GM19239 (cell line): ENCODE measurements at places on chromosomes 6 and 20.

GRCh38 chr20:50625986-50626677 lies 65.2 kb downstream of the RIPOR3 start:
- DNase-seq, result no peak

GRCh38 chr6:62516291-62517141 lies 230.5 kb upstream of the KHDRBS2 start:
- DNase-seq, result no peak

GRCh38 chr6:31765910-31766794 lies 3.7 kb downstream of the SAPCD1 start:
- no peak for DNase-seq

- no peak for DNase-seq
Observed at GRCh38 chr6:72286911-72287311, 335.0 kb upstream of the KCNQ5 start.

DNA sequence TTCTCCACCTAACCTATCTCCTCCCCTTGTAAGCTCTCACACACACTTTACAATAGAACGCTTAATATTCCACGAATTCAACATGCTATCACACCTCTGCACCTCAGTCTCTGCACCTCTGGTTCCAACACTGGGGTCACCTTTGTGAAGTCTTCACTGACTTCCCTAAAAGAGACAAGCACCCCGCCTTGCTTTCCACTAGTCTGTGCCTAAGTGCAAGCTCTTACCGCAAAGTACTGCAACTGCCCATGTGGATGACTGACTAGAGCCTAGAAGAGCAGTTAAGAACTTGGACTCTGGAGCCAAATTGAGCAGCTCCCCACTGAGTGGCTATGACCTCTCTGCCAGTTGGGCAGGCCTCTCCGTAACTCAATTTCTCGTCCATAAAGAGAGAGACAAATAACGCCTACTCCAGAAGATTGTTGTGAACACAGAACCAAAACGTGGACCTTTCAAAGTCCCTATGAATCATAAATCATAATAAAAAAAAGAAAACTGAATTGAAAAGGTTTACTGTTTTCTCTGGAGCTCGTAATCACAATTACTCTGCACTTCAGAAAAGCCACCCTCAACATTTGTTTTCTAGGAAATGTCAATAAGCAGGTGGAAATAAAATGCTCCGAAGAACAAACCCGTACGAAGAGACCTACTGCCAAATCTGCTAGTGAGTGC lies 1.2 kb downstream of the IFNGR1 start:
- no peak for DNase-seq

- no peak for DNase-seq
Observed at GRCh38 chr6:170388113-170388512, 81.6 kb downstream of the FAM120B start.

GRCh38 chr6:4606016-4606415 lies 170.2 kb upstream of the CDYL start:
- no peak for DNase-seq

- DNase-seq, result no peak
Observed at GRCh38 chr6:55964136-55964535, 88.7 kb upstream of the BMP5 start.

- DNase-seq, result peak; percentile 1
Observed at GRCh38 chr6:70706491-70707123, 38.9 kb downstream of the SMAP1 start.

- DNase-seq, result no peak
Observed at GRCh38 chr6:55913228-55914195, 38.1 kb upstream of the BMP5 start.

DNA sequence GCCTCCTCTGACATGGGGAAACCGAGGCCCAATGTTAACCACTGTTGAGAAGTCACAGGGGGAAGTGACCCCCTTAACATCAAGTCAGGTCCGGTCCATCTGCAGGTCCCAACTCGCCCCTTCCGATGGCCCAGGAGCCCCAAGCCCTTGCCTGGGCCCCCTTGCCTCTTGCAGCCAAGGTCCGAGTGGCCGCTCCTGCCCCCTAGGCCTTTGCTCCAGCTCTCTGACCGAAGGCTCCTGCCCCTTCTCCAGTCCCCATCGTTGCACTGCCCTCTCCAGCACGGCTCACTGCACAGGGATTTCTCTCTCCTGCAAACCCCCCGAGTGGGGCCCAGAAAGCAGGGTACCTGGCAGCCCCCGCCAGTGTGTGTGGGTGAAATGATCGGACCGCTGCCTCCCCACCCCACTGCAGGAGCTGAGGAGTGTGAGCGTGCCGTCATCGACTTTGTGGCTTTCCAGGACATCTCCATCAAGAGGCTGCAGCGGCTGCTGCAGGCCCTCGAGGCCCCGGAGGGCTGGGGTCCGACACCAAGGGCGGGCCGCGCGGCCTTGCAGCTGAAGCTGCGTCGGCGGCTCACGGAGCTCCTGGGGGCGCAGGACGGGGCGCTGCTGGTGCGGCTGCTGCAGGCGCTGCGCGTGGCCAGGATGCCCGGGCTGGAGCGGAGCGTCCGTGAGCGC lies 1.6 kb downstream of the TNFRSF6B start:
- DNase-seq, result no peak

- DNase-seq, result no peak
Observed at GRCh38 chr6:18186033-18186432, 30.8 kb downstream of the KDM1B start.

DNA sequence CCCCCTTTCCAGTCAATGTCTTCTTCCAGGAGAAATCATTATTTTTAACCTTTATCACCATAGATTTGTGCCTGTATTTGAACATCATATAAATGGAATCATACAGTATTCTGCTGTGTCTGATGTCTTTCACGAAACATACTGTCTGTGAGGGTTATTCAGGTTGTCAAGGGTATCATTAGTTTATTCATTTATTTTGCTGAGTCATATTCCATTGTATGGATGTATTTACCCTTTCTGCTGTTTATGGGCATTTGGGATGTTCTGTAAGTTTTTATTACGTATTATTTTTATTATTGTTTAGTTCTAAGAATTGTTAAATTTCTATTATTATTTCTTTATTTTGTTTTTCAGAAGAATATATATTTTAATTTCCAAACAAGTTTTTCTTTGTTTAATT lies 22.0 kb downstream of the DNPH1 start:
- DNase-seq, result no peak

DNA sequence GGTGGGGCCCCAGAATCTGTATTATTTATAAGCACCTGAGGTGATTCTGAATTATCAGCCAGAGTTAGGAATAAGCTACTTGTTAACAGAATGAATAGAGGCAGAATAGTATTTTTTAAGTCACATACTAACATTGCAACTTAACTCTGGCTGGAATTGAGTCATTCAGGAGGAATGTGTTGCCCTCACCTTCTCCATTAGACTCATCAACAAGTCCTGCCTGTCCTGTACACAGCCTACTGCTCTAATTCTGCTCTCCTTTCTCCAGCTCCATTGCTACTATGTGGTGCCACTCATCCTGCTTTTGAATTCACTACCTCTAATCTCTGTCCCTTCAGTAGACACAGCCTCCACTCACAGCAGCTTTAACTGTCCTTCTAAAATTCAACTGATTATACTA lies 669.4 kb downstream of the DHX35 start:
- no peak for DNase-seq

DNA sequence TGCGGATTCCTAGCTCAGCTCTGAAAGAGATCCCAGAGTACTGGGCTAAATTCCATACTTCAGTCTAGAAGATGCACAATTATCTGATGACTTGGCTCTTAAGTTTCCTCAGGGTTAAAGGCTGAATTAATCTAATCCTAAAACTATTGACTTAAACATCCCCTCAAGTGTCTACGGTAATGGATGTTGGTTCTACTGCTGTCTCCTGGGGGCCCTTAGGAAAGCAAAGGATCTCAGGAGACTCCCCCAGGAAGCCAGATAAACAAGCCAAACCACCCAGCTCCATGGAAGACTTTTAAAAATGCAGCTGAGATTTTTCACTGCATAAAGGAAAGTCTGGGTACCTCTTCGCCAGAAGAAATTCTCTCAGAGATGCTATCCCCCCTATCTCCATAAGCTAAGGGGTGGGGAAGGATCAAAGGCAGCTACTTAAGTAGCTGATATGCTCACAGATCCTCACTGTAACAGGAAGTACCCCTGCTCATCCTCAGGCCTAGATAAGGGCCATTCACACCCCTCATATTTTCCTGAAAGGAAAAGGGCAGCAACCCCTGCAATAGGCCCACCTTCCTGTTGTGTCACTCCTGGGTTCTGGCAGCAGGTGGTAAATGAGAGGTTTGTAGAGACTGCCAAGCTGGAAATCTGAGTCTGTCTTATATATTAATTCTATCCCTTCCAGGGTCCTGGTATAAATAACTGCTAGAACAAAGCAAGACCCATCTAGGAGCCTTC lies 9.3 kb downstream of the NDRG3 start:
- no peak for DNase-seq

DNA sequence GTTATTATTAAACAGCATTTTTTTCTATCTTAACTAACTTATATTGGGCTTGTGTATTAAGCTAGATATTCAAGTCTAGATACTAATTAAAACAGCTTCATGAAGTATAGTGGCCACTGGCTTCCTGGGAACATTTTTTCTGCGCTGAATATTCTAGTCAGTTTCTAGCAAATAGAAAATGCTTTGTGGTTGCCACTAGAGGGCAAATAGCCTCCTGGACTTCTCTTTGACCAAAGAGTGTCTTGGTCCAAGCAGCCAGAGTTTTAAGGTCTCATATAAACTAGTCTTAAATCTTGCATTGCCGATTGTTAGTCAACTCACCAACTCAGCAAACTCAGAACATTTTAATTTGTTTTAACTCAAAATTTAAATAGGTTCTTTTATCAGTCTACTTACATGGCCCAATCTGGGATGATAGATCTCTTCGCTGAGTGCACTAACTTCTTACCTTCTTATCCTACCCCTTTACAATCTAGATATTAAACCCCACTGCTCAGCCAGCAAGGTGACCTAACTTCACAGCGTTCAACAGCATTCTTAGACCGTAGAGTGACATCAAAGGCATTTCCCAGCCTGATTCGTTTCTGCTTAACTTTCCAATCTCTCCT lies 24.6 kb upstream of the ID4 start:
- no peak for DNase-seq

DNA sequence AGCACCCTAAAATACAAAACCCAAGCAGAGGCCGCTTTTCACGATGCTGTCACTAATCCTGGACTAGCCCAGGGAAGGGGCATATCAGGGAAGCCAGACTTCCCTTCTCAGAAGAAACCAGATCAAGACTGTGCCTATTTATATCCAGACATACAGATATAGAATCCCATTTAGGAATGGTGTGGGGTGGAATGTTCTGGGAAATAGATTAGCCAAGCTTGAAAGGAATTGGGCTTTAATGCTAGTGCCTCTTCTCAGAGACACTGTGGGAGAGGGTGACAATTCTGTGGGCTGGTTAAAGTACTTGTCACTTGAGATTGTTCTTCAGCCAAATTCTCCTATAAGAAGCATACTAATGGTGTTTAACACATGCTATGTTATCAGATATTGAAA lies 45.5 kb downstream of the SNAP25 start:
- no peak for DNase-seq

GRCh38 chr6:132261354-132261753 lies 139.9 kb downstream of the MOXD1 start:
- DNase-seq, result no peak

- DNase-seq, result no peak
Observed at GRCh38 chr6:100614386-100614785, 149.7 kb upstream of the SIM1 start.

DNA sequence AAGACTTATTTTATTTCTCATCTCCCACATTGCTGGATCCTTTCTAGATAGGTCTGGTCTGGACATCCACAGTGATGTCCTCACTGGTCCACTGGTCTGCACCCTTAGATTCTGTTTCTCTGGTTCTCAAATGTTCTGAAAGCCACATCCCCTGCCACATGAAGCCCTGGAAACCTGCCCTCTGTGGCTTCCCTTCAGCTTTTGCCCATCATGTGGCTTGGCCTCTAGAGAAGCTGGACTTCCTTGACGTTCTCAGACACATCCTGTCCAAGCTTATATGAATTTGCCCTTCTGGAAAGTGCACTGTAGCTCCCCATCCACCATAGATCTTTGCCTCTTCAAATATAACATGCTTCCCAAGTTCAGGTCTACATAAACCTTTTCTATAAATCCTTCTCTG lies 18.5 kb downstream of the CST4 start:
- no peak for DNase-seq

DNA sequence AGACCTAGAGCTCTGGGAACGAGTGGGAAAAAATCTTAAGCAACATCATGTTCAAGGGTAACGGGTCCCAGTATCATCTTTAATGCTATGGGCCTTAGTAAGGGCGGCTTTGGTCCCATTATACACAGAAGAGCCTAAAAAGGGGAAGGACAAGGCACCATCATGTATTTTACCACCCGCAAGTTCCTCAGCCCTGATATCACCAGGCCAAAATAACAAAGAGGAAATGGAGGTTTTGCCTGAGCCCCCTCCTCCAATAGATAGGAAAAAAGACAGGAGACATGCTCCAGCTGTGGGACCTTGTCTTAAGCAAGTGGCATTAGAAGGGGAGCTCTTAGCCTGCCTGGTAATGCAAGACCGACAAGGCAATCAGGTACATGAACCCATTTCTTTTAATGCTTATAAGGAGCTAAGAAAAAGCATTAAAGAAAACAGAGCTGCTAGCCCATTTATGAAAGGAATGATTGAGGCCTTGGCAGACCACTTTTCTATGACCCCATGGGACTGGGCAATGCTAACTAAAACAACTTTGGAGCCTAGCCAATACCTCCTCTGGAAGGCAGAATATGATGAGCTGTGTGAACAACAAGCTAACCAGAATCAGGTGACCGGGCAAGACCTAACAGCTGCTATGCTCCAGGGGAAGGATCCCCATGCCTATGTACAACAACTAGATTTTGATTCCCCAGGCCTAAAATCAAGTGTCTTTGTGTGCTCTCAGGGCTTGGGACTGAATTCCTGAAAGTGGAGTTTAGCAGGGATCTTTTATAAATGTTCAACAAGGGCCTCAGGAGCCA lies 23.2 kb downstream of the HLA-DPA1 start:
- no peak for DNase-seq

- DNase-seq, result no peak
Observed at GRCh38 chr6:7914991-7915789, 4.6 kb upstream of the TXNDC5 start.

GRCh38 chr6:6756526-6756925 lies 168.0 kb downstream of the LY86 start:
- no peak for DNase-seq

DNA sequence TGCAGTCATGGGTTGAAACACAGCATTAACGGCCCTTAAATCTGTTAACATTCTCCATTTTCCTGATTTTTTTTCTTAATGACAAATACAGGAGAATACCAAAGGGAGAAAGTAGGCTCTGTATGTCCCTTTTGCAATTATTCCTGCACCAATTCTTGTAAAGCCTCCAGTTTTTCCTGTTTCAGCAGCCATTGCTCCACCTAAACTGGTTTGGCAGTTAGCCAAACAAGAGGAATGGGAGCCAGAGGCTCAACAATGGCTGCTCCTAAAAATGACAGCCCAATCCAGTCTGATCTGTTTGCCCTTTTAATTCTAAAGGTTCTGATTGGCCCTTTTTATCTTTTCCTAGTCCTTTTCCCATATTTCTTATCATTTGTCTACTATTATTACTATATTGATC lies 284.2 kb upstream of the SGK1 start:
- no peak for DNase-seq

GRCh38 chr20:61436283-61436666 lies 184.2 kb downstream of the CDH4 start:
- DNase-seq, result no peak

- no peak for DNase-seq
Observed at GRCh38 chr6:63940056-63940455, 304.5 kb downstream of the PHF3 start.
